CD4-positive, alpha-beta memory T cell (primary cell): ENCODE measurements at places on chromosomes 7 and 10. TPM values are rescaled to one million over a fixed set of nuclear protein-coding genes. Genes with fewer than 3 reads are reported as not detected.

DNA sequence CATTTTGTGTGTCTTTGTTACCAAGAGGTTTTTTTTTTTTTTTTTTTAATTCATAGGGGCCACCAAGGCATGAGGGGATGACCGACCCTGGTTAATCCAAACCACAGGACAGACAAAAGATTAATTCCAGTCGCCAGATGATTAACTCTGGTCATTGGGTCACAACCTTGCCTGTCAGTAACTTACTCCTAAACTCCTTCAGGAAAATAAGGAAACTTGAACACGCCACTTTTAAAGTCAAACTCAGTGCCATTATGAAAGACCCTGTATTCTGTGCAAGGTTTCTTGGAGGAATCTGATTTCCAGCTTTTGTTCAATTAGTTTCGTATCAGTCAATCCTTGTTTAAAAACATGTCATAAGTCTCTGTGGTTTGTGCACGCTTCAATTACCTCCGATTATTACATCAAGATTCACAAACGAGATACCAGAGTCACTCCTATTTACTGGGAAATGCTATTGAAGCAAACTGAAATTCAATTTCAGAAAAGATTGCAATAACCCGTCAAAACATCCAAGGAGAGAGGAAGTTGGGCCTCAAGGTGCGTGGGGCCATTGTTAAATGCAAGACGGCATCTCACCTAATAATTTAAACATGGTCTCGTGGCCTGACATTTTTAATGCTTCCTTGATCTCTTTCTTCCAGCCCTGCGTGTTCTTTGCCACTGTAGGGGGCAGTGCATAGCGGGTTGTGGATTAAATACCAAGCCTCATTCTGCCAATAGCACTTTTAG, 44.0 kb downstream of the NRP1 start:
- no peak for DNase-seq

DNA sequence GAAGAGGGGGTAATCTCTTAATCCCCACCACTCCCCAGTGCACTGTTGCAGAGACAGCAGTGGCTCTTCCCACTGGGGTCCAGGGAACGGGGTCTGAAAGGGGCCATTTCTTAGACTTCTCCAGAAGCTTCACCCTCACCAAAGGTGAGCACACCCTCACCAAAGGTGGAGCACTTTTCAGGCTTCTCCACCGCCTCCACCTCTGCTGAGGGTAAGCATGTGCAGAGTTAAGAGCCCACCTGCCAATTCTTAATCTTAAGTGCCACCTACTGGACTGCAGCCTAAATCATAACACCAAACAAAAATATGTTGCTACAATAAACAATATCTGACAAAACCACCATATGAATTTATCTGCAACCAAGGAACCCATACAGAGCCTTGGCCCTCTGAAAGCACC, 27.0 kb downstream of the SNX13 start:
- DNase-seq, result no peak

GRCh38 chr10:127536972-127537760, 11.9 kb upstream of the NPS start:
- no peak for DNase-seq

Gene MALRD1
- not detected for total RNA-seq

Gene TSPAN13
- not detected for total RNA-seq

Gene PDLIM1
- 0.90 TPM for total RNA-seq
